ENCODE measurements at places on chromosomes 3 and 15.

GRCh38 chr15:97654481-97655076, 305.9 kb upstream of the ARRDC4 start:
- no peak for DNase-seq

- DNase-seq, result no peak
These were observed 44.8 kb downstream of the MESD start for GRCh38 chr15:80944818-80945217.

GRCh38 chr3:54835701-54836100, 92.2 kb downstream of the LRTM1 start:
- DNase-seq, result no peak

DNA sequence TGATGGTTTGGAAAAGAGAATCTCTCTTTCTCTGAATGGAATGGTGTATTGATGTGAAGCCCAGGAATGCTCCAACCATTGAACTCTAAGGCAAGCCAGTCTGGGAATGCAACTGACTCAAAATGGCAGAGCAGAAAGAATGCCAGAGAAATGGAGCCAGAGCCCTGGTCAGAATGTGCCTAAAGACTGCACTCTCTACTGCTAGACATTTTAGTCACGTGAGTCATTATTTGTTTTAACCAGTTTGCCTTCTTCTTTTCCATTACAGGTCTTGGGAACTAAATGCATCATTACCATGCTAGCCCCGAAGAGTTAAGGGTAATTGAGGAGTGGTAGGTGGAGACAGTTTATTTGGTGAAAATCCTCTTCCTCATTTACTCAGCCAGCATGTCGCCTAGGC, 67.3 kb upstream of the TRIM42 start:
- no peak for DNase-seq

GRCh38 chr3:62632510-62633294, 242.5 kb downstream of the CADPS start:
- no peak for DNase-seq

- DNase-seq, result no peak
These were observed 26.5 kb downstream of the CCDC33 start for GRCh38 chr15:74262625-74263024.

DNA sequence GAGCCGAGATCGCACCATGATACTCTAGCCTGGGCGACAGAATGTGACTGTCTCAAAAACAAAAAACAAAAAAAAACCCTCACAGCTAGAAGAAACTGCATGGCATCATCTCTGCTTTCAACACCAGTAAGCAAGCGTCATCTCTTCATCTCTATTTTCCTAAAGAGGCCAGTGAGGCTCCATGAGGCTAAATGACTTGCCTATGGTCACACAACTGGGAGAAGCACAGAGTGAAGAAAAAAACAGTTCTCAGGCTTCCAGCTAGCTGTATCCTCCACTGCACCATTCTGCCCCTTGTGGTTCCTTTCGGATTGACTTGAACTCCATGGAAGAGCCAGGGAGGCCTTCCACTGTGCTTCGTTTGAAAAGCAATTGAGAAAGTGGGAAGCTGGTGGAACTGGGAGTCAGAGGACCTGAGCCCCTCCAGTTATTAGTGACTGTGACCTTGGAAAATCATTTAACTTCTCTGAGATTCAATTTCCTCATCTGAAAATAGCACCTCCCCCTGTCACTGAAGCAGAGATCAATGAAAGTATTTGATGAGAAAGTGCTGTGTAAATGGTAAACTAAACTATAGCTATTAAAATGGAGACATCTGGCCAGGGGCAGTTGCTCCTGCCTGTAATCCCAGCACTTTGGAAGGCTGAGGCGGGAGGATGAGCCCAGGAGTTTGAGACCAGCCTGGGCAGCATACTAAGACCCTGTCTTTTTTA, 32.1 kb upstream of the DENND4A start:
- DNase-seq, result no peak

- no peak for DNase-seq
These were observed 416.5 kb downstream of the PLCL2 start for GRCh38 chr3:17301271-17301670.

DNA sequence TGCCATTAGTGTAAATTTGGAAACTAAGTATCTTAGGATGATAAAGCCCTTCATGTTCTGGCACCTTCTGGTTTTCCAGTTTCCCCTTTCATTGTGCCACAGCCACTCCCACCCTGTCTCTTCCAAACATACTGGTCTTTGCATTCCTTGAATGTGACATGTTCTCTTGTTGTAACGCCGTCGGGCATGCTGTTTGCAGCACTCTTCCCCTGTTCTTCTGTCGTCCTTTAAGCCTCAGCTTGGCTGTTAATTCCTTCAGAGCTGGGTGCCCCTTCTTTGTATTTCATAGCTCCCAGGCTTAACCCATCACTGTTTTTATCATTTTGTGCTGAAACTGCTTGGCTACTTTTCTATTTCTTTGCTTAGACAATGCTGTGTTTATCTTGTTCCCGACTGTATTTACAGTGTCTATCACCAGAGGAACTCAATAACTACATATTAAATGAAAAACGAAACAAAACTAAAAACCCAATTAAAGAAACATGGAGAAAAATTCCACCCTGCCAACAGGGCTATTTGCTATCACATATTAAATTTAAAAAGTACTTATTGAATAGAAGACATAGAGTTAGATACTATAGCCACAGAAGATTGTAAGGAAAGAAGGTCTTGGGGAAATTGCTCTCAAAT, 95.4 kb upstream of the KCNAB1 start:
- DNase-seq, result no peak

All from naive thymus-derived CD8-positive, alpha-beta T cell (primary cell).